ENCODE measurements at places on chromosomes 3 and 15.

- no peak for DNase-seq
Observed at GRCh38 chr3:24060055-24060454, 115.0 kb downstream of the NR1D2 start.

DNA sequence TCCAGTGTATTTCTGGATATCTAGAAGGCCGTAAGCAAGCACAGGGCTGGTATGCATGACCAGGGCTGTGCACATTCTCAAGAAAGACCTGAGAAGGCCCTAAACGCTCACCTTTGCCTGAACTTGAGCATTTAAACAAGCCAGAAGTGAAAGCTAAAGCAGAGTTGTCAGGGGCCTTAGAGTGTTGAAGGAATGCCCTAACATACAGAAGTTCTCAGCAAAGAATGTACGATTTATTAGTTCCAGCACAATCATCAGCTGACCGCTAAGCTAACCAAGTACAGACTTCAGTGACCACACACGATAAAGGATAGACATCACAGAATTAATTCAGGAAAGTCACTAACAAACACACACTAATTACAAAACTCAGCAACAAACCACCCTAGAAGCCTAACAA, 8.7 kb downstream of the HLTF start:
- DNase-seq: no peak

DNA sequence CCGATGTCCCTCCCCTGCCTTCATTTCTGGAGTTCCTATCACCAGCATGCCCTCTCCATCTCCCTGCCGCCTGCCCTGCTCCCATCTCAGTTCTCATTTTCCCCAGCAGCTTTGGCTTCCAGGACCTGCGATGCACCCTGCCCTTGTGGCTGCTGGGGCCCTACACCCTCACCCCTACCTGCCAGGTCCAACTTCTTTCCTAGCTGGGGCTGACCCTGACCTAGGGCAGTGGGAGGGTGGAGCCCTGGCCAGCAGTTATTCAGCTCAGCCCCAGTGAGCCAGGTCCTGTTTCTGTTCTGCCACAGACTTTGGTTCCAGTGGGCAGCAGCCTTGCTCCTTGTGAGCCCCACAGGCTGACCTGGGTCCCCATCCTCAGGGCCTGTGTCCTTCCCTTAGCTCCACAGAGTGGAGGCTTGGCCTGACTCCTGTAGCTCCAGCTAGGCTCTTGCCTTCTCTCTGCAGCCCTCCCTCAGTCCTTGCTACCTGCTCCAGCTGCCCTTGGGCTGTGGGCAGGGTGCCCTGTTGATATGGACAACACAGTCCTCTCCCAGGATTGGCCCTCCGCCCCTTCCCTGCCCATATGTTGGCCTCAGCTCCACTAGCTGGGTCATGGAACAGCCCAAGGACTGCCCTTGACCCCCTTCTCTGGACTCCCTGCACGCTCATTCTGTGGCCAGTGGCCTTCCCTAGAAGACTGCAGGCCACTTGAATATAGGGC, 34.7 kb upstream of the PDE8A start:
- DNase-seq: no peak

DNA sequence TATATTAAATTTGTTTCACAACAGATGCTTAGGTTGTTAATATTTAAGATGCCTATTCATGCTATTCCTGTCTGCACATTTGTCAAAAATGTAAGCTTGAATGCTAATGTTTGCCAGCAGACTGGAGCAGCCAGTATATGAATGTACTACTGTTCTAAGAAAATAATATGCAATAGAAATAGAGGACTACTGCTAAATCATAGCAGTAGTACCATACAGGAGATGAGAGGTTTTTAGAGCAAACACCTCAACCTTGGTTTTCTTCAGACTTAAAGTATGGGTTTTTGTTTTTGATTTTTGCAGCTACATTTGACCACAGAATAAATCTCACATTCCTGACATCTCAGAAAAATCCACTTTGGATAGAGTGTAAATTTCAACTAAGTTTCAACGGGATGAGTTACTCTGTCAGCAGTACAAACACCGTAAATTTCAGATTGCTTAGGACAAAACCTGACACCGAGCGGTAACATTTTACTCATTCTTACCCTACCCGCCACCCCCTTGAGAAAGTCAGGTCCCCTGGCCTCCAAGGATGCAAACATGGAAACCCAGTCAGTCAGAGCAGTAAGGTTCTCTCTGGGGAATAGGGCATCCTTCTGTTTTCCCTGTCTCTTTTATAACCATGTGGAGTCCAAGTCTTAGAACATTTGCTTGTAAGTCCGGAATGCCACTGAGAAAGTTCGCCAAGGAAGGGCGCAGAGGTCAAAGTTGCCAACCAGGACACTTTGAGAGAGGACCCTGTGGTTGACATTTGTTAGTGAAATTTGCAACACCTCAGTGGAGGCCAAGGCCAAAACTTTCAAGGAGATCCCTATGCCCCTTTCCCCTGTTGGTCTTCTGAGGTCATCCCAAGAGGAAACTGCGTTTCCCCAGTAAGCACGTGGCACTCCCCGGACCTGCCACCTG, 17.9 kb upstream of the SATB1 start:
- DNase-seq: no peak

GRCh38 chr3:177778633-177779032, 581.4 kb upstream of the TBL1XR1 start:
- no peak for DNase-seq

- no peak for DNase-seq
Observed at GRCh38 chr3:126402666-126403302, 8.1 kb downstream of the CFAP100 start.

DNA sequence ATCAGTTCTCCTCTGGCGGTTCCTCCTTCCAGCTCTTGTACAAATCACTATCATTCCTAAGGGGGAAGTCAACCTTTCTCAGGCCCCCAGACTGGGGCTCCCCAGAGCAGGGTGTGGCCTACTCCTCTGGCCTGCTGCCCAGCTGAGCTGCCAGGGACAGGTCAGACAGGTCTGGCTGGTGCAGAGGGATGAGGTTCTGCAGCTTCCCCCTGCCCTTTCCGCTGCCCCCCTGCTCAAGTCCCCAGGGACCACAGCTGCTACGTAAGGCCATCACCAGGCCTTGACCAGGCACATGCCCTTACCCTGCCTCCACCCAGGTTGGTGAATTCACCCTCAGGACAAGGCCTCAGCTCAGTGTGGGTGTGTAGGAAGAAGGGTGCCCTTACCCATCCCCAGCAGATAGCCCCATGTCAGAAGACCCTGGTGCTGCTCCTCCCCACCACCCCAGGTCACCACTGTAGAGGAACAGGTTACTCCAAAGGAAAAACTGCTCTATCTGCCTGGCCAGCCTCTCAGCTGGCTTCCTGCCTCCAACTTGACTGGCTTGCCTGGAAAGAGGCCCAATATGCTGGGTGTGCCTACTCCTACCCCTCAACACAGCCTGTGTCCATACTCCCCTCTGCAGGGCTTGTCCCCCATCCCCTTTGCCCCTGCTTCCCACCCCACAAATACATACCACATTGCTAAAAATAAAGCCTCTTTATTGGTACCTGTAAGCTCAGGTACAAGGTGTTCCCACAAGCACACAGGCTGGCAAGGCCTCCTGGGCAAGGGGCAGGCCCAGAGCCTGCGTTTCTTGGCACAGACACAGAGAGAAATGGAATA, 12.0 kb downstream of the CSRNP1 start:
- peak; percentile 62 for DNase-seq

DNA sequence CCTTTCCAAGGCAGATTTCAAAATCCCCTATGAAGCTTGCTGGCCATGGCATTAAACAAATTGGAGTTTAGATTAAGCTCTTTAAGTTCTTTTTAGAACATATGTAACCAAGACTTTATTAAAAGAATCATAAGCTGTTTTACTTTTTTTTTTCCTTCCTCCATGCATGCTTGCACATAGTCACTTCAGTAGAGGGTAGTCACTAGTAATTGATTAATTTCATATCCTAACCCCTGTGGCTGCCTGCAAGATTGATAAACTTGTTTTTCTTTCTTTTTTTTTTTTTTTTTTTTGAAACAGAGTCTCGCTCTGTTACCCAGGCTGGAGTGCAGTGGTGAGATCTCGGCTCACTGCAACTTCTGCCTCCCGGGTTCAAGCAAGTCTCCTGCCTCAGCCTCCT, 33.3 kb upstream of the ZKSCAN7 start:
- no peak for DNase-seq

DNA sequence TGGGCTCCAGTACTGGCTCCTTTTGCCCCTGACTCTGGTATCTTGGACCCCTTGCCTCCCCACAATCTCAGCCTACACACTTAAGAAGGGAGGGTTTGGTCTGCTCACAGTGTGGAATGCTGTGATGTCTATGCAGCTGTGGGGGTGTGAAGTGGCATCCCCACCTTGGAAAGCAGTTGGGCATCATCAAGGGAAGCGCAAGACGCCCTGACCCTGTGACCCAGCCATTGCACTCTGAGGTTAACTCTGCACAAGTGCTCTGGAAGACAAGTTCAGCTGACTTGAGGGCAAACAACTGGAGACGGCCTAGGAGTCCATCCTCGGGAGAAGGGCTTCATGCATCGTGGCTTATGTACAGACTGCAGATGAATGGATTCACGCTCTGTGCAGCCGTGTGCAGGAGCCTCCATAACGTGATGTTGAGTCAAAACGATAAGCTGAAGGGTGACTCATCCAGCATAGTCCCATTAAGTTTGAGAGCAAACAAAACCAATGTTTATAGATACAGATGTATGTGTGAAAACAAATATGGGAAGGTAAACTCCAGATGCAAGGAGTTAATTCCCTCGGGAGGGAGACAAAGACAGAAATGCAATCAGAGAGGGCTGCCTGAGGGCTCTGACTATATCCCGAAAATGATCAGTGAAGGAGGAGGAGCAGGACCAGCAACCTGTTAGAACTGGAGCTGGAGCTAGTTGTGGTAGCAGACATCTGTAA, 86.8 kb downstream of the LSM3 start:
- DNase-seq: peak; percentile 68

DNA sequence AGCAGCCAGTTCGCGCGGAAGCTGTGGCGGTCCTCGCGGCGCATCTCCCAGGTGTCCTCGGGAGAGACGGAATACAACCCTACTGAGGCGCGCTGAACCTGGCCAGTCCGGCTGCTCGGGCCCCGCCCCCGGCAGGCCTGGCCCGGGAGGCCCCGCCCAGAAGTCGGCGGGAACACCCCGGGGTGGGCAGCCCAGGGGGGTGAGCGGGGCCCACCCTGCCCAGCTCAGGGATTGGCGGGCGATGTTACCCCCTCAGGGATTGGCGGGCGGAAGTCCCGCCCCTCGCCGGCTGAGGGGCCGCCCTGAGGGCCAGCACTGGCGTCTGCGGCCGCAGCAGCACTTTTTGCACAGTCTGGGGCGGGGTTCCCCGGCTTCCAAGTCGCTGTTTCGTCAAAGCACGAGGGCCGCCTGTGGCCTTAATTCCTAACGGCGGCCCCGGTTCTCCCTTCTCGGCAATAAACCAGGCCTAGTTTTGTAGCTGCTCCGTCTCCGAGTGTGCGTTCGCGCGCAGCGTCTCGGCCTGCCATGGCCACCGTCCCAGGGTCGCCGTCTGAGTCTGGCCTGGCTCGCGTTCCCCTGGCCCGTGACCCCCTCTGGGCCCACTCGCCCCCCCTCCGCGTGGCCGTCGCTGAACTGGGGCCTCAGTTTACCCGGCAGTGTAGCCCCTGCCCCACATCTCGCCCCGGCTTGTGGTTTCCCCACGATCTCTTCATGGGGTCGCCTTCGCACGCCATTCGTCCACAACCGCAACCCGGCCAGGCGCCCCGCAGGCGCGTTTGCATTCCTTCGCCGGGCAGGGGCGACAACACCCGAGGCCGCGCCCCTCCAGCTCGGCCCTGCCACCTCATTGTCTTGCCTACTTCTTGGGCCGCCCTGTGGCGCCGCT, 30.0 kb downstream of the NBEAL2 start:
- DNase-seq: no peak

DNA sequence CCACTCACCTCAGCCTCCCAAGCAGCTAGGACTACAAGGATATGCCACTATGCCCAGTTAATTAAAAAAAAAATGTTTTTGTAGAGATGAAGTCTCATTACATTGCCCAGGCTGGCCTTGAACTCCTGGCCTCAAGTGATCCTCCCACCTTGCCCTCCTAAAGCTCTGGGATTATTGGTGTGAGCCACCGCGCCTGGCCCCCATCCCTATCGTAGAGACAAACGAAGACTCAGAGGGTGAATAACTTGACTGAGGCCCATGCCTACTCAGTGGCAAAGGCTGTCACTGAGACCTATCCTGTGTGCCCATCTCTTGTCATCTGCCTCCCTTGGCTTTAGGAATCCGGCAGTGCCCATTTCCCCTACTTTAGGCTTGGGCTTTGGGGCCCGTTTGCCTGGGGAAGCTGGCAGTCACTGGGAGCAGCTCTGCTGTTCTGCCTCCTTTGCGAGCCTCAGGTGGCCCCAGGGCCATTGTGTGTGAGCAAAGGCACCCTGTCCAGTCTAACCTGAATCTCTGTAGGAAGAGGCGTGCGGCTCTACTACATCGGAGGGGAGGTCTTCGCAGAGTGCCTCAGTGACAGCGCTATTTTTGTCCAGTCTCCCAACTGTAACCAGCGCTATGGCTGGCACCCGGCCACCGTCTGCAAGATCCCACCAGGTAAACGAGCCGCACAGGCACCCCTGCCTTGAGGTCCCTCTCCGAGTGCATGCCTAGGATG, 70.1 kb downstream of the AAGAB start:
- no peak for DNase-seq

GRCh38 chr15:94135486-94136147, 95.7 kb upstream of the MCTP2 start:
- DNase-seq: no peak

DNA sequence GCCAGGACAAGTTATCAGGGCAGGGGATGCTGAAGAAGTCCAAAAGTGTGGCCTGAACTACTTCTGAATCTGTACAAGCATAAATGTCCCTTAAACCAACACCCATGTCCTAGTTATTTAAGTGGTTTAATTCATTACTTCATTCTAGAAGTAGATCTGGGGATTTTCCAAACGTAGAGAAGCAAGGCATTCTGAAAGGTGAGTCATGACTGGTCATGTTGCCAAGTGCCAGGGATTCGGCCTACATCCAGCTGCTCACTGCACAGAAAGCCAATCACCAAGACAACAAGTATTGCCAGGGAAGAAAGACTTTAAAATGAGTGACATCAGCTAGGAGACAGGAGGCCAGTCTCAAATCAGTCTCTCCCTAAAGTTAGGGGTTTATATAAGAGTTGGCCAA, 396.6 kb downstream of the GABRB3 start:
- no peak for DNase-seq

GRCh38 chr15:84793431-84794161, 23.6 kb upstream of the ALPK3 start:
- DNase-seq: no peak

DNA sequence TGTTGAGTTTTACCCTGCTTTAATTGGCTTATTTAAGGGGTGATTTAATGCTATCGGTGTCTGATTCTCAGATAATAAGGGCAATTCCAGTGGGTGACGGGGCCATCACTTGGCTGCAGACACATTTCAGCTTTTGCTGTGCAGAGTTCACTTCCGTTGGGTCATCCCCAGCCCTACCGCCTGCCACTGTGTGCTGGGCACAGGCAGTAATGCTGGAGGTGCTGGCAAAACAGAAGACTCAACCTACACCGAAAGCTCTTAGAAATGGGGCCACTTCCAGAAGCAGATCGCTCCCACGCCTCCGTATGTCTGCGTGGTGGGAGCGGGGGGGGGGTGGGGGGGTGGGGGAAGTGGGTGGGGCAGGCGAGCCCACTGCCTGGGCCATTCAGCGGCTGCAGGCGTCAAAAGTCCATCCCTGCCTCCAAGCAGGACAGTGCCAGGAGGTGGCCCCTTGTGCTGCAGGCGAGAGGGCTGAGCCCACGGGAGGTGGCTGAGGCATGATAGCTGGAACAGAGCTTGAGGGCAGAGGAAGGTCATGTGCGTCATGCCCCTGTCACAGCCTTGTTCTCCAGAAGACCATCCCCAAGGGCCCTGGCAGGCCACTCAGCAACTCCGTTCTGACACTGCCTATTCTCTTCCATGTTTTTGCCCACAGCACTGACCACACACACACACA, 128.3 kb downstream of the ATP10A start:
- DNase-seq: no peak

GRCh38 chr3:24174614-24175013, 229.5 kb downstream of the NR1D2 start:
- no peak for DNase-seq

Data from LoVo (cell line).